Upper lobe of right lung (tissue), 1 donor: ENCODE measurements at places on chromosomes 3 and 15. TPM values are rescaled to one million over a fixed set of nuclear protein-coding genes. Genes with fewer than 3 reads are reported as not detected.
A peak's percentile ranks its signal among the peaks of the same experiment; 100 is the strongest.

- no peaks in the 10 kb centered on the region for H3K4me1 ChIP-seq
- H3K27ac ChIP-seq = peak overlapping the region; percentile 55
- no peak for DNase-seq
Observed at GRCh38 chr3:151265866-151266265, 12.5 kb downstream of the P2RY14 start.

DNA sequence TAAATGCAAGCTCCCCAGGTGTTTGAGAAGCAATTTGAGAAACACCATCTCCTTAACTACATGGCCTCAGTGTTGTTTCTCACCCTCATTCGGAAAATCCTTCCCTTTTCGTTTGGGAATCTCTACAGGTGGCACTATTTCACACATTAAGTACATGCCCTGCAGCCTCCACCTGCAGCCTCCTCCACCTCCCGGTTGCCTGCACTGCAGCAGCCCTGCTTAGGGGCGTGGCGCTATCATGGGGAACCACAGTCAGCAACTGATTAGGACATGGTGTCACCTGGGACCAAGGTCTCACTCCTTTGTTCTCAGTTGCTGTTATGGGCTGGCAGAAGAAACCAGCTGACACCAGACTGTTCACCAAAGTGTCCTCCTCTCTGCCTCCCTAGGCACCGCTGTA is 11.7 kb upstream of the ZNF774 start:
- H3K27me3 ChIP-seq = no peaks in the 10 kb centered on the region
- H3K4me3 ChIP-seq = no peak overlapping the region
- no peak for DNase-seq
- H3K36me3 ChIP-seq = no peaks in the 10 kb centered on the region

DNA sequence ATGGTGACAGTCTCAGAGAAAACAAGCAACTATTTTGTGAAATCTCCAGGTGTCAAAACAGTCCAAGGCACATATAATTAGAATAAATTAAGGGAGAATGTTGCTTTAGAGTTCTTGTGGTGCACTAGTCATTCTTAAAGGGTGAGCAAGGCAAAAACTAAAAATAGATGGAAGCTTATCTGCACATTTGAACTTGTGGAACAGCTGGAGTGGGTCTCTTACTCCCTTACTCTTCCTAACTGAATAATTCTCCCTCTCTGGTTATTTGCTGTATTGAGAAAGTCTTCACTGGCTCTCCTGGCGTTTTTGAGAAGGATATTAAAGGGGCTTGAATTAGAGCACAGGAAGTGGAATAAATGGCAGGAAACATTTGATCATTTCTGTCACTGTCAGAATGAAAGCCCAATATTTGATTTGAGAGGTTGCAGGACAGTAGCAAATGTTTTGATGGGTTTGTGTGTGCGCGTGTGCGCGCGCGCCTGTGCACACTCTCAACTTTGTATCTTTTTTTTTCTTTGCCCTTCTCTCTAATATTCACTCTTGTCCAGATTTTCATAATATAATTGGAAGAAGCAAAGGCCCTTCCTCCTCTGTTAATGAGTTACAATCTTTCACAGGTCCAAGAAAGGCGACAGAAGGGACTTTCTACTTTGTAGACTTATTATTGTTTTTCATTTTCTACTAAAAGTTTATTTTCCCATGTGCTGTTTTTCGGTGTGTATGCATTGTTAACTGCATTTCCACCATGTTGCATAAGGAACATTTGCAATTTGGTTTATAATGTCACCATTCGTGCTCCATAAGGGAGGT is 40.9 kb downstream of the AKAP13 start:
- H3K4me3 ChIP-seq = no peak overlapping the region
- H3K27me3 ChIP-seq = no peaks in the 10 kb centered on the region
- no peak overlapping the region for H3K27ac ChIP-seq
- H3K4me1 ChIP-seq = peaks cover 14% of the 10 kb centered on the region
- H3K36me3 ChIP-seq = no peaks in the 10 kb centered on the region
- no peak for DNase-seq

GRCh38 chr3:171286580-171287249 is 173.5 kb downstream of the TNIK start:
- H3K36me3 ChIP-seq = no peaks in the 10 kb centered on the region
- no peak overlapping the region for H3K4me3 ChIP-seq
- H3K27ac ChIP-seq = no peak overlapping the region
- no peaks in the 10 kb centered on the region for H3K27me3 ChIP-seq

GRCh38 chr15:33742800-33743199 is 225.5 kb upstream of the CHRM5 start:
- H3K27ac ChIP-seq = no peak overlapping the region
- H3K36me3 ChIP-seq = no peaks in the 10 kb centered on the region
- H3K27me3 ChIP-seq = no peaks in the 10 kb centered on the region
- H3K4me3 ChIP-seq = no peak overlapping the region
- no peak for DNase-seq
- no peaks in the 10 kb centered on the region for H3K4me1 ChIP-seq

DNA sequence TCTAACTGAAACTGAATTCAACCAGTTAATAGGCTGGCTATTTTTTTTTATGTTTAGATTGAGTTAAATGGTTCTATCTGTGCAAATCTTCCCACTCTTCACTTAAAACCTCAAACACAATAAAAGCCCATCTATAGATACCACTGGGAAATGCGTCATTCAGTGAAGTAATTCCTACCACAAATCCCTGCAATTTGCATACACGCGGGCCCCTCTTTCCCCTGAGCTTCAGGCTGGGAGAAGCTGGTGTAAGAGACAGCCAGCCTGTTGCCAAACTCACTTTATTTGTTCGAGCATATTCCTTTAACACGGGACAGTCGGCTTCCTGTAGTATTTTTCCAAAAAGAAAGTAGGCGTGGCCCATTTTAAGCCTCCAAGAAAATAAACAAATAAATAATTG is 26.0 kb upstream of the MCTP2 start:
- H3K27me3 ChIP-seq = no peaks in the 10 kb centered on the region
- no peak overlapping the region for H3K4me3 ChIP-seq
- no peaks in the 10 kb centered on the region for H3K4me1 ChIP-seq
- H3K27ac ChIP-seq = no peak overlapping the region

The GXYLT2 gene
- 8.4 TPM for total RNA-seq

The GPR149 gene
- not detected for total RNA-seq

- no peak for DNase-seq
- no peak overlapping the region for H3K4me3 ChIP-seq
- H3K27me3 ChIP-seq = no peaks in the 10 kb centered on the region
- H3K27ac ChIP-seq = no peak overlapping the region
Observed at GRCh38 chr15:90857883-90858443, 10.4 kb upstream of the FURIN start.

DNA sequence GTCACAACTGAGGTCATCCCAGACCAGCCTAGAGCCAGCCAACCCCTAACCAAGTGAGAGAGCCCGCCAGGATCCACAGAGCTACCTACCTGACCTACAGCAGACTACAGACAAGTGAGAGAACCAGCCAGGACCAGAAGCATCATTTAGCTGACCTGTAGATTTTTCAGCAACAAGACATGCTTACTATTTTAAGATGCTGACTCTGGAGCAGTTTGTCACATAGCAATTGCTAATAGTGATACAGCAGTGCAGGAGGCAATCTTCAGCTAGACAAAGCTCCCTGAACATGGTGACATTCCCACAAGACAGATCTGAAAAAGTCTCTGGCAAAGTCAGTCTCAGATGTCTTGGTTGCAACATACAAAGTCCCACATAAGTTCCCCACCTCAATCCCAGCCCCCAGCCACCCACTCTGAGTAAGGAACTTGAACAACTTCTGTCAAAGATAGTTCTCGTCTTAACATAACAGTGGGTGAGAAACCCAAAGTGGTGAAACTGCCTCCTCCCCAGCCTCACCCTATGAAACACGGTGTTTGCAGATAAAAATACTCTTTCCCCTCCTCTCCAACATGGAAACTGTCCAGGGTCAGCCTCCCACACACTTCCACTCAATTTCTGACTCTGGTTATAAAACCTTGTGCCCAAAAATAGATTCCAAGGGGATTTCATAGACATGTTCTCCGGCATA is 120.3 kb upstream of the SLC6A11 start:
- H3K4me3 ChIP-seq = no peak overlapping the region
- no peak for DNase-seq
- H3K27ac ChIP-seq = no peak overlapping the region
- no peaks in the 10 kb centered on the region for H3K36me3 ChIP-seq

The INSYN1 gene
- total RNA-seq = 6.2 TPM

- no peak for DNase-seq
- peaks cover 3% of the 10 kb centered on the region for H3K4me1 ChIP-seq
- H3K27ac ChIP-seq = peak overlapping the region; percentile 36
- H3K27me3 ChIP-seq = no peaks in the 10 kb centered on the region
- H3K4me3 ChIP-seq = no peak overlapping the region
Observed at GRCh38 chr3:102733791-102734563, 299.2 kb downstream of the ZPLD1 start.

The ANKUB1 gene
- total RNA-seq = not detected

DNA sequence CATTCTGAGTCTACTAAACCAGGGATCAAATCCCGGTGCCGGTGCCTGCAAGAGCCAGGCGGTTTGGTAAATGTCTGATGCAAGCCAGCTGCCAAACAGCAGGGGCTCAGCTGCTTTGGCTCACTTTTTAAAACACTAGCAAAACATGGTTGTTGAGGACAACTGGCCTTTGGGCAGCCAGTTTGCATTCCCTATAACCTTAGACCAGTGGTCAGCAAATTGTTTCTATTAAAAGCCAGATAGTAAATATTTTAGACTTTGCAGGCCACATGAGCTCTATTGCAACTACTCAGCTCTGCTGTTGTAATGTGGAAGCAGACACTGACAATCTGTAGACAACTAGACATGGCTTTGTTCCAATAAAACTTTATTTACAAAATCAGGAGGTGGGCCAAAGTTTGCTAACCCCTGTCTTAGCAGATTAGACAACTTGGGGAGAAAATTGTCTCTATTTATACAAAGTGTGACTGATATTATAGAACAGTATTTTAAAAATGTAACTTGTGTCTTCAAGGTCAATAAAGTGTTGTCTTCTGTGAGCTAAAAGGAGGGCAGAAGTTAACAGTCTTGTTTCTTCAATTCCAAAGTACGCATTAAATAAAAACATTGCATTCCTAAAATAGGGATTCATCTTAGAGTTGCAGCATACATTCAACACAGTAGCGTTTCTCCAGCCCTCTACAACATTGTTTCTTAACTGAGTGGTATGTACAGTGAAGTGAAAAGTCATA is 67.6 kb downstream of the SSUH2 start:
- no peaks in the 10 kb centered on the region for H3K27me3 ChIP-seq
- peaks cover 4% of the 10 kb centered on the region for H3K36me3 ChIP-seq
- no peak overlapping the region for H3K4me3 ChIP-seq

DNA sequence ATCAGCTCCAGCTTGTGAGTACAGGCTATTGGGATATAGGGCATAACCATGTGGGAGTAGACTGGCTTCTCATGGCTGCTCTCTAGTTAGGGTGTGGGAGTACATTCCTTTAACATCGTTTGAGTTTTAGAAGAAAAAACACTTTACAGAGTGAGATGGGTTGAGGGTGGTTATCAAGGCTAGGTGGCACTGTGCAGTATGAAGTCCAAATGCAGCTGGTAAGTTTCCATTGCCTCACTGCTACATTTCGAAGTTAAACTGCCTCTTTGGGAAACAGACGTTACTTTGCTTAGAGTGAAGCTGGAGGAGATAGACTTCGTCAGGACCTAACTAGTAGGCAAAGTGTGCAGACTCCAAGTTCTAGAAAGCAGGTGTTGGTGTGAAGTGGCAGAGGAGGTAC is 192.4 kb downstream of the SQOR start:
- no peak overlapping the region for H3K27ac ChIP-seq
- no peak overlapping the region for H3K4me3 ChIP-seq
- H3K27me3 ChIP-seq = no peaks in the 10 kb centered on the region
- DNase-seq = no peak
- H3K36me3 ChIP-seq = no peaks in the 10 kb centered on the region
- H3K4me1 ChIP-seq = no peaks in the 10 kb centered on the region

The CCR2 gene
- total RNA-seq = 17.8 TPM

The MYZAP gene
- total RNA-seq = 30.9 TPM

- no peak overlapping the region for H3K4me3 ChIP-seq
- no peak for DNase-seq
- H3K27me3 ChIP-seq = no peaks in the 10 kb centered on the region
- H3K36me3 ChIP-seq = peaks cover 52% of the 10 kb centered on the region
- H3K27ac ChIP-seq = no peak overlapping the region
Observed at GRCh38 chr3:138399766-138400165, 34.6 kb upstream of the ESYT3 start.
